ENCODE measurements at places on chromosomes 12 and 14.

DNA sequence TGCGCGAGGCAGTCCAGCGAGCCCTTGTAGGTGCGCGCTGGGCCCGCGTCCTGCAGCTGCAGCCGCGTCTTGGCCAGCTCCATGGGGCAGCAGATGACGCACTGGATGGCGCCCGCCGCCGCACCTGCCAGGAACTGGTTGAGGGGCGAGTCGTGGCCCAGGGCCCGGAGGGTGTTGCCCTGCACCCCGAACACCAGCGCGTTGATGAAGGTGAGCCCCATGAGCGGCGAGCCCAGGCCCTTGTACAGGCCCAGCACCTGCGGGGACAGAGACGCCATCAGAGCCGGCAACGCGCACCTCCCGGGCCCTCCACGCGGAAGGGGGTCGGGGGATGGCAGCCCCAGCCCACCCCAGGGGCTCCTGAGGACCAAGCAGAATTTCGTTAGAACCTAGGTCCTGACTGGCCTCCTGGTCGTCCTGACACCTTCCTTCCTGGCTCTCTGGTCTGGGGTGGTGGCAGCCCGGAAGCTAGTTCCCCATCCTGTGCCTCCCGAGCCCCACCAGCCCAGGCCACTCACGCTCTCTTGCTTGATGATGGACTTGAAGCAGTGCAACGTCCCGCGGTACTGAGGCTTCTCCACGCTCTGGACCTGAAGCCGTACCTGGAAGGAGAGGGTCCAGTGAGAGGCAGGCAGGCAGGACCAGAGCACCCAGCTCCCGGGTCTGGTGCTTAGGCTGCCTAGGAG is 13.3 kb downstream of the SLC25A29 start:
- peak; percentile 69 for DNase-seq

DNA sequence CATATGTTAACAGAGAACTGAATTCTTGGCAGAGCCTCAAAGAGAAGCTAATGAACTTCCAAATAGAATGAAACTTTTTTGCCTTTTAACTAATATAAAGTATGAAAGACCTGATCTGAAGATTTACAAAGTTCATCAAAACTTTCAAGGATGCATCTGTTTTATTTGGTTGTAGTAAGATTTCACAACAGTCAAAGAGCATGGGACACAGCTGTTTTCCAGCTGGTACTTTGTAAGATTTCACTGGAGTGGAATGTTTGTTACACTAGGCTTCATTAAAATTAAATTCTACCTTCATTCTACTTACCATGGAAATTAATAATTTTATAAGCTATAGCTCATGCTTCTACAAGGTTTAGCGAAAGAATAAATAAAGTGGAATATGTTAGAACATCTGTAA is 351.2 kb downstream of the SLC6A15 start:
- DNase-seq = no peak

GRCh38 chr14:59583755-59584154 is 7.1 kb upstream of the CCDC175 start:
- no peak for DNase-seq

- peak; percentile 78 for DNase-seq
Measured at GRCh38 chr12:58919231-58920101, 838 bp downstream of the LRIG3 start.

GRCh38 chr12:2306735-2307134 is 253.9 kb downstream of the CACNA1C start:
- DNase-seq = no peak

DNA sequence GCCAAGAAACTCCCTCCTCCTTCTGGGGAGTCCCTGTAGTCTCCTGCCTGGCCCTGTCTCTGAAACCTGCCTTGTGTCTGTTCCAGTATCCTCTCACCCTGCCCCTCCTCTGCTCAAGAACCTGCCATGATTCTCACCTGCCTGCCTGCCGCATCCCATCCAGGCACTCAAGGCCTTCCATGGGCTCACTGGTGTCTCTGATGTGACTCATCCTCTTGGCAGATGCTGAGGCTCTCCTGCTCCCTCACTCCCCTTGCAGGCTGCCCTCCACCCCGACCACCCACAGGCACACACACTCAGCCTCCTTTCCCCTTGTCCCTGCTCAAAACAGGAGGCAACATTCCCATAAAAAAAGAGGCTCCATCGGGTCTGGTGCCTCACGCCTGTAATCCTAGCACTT is 5.8 kb upstream of the BEGAIN start:
- no peak for DNase-seq

GRCh38 chr12:76539727-76540126 is 19.8 kb downstream of the OSBPL8 start:
- DNase-seq = no peak

DNA sequence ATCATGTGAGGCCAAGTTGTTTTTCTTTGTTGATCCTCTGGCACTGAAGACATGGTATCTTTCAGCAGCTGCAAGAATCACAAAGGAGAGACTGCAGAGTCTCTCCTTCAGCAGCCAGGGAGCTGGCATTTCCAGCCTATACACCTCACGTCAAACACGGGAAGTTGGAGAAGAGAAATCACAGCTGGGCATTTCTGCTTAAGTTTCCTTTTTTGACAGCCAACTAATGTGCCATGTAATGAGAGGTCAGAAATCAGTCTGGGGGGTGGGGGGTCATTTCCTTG is 28.3 kb downstream of the PHLDA1 start:
- no peak for DNase-seq

DNA sequence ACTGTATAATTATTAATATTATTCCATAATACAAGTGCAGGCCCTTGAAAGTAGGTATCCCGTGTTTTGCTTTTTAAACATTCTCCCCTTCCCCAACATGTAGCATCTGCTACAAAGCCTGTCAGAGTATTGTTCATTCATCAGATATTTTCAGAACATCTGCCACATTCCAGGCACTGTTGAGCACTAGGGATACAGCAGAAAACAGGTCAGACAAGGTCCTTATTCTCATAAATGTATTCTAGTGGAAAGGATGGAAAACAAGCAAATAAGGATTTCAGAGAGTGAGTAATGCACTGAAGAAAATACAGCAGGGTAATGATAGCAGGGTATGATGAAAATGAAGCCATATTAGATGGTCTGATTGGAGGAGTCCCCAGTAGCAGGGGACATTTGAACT is 3.8 kb downstream of the ERP29 start:
- no peak for DNase-seq

GRCh38 chr12:2110127-2110526 is 57.3 kb downstream of the CACNA1C start:
- no peak for DNase-seq

GRCh38 chr12:32604565-32604964 is 74.5 kb upstream of the DNM1L start:
- no peak for DNase-seq

- no peak for DNase-seq
Measured at GRCh38 chr12:125128439-125129178, 63.4 kb downstream of the AACS start.

DNA sequence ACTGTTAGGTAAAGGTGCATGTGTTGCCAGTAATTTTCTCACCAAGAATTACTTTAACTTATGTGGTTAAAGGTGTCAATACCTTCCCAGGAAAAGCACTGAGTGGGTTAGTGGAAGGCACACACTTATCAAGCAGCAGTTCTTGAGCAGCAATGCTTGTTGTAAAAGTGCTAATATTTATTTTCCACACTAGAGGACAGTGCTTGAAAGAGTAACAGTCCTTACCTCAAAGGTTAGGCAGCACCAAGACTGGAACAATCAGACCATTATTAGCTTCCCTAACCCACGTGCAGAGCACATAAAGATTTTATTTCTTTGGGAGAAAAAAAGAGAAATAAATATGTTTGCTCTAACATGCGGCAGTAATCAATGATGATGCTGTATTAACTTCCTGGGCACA is 48.8 kb upstream of the KRR1 start:
- DNase-seq = no peak

- no peak for DNase-seq
Measured at GRCh38 chr12:123388951-123389559, 5.1 kb downstream of the KMT5A start.

GRCh38 chr12:77402716-77403115 is 337.3 kb upstream of the E2F7 start:
- no peak for DNase-seq

DNA sequence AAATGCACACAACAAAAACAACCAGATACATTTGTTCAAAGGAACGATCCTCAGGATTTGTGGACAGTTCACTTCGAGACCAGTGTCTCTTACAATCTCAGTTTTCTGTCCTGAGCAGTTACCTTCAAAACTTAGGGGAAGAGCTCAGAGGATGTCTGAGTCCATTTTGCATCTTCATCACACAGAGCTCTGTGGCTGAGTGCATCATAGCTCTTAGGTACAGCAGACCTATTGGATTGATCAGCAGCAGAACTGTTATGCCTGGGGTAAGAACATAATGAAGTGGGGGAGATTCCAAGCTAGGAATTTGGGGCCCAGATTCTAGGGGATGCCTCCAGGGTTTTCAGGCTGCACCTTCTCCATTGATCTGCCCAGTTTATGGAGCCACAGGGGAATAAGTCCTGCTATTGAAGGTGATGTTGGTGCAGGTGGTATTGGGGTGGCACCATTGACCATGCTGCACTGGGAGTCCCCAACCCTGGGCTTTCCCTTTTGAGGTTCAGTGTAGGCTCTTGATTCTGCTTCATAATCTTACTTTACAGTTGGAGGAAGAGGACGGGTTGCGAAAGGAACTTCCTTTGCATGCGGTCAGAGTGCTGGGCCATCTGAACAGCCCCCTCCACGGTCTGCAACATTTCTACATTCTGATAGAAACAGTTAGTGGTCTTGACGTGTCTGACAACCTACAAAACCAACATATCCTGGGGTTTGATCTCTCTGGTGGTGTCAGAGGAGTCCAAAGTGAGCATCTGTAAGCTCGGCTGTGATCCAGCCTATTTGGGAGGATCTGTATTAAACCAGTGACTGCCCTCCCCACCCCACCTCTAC is 112.8 kb downstream of the CHST11 start:
- no peak for DNase-seq

- DNase-seq = no peak
Measured at GRCh38 chr12:30599608-30600007, 96.1 kb downstream of the IPO8 start.

DNA sequence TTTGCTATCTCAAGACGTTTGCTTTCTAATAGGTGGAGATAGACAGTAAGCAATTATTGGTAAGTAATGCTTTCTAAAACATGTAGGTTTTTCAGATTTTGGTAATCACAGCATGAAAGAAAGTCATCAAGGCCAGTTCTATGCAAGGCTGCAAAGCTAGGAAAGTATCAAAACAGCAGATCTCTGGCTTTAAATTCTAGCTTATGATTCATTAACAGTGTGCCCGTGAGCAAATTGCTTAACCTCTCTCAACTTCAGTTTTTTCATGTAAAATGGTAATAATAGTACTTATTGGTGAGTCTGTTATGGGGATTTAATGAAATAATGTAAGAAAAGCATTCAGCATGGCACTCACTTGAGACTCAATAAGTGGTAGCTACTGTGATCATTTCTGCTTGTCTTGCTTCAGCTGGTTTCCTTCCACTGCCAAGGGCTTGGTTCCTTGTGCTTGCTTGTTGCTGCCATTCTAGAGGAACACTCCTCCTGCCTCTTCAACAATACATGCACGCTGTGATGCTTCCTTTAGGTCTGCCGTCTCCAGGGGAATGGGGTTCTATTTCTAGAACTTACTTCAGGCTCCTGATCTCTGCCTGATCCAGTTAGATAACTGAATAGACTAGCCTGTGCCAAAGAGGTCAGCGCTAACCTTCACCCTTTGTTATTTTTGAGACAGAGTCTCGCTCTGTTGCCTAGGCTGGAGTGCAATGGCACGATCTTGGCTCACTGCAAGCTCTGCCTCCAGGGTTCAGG is 88.4 kb downstream of the CAND1 start:
- DNase-seq = no peak

GRCh38 chr12:104903648-104904423 is 54.3 kb downstream of the SLC41A2 start:
- DNase-seq = no peak

- DNase-seq = peak; percentile 70
Measured at GRCh38 chr14:101220921-101221510, 317.5 kb upstream of the RTL1 start.

DNA sequence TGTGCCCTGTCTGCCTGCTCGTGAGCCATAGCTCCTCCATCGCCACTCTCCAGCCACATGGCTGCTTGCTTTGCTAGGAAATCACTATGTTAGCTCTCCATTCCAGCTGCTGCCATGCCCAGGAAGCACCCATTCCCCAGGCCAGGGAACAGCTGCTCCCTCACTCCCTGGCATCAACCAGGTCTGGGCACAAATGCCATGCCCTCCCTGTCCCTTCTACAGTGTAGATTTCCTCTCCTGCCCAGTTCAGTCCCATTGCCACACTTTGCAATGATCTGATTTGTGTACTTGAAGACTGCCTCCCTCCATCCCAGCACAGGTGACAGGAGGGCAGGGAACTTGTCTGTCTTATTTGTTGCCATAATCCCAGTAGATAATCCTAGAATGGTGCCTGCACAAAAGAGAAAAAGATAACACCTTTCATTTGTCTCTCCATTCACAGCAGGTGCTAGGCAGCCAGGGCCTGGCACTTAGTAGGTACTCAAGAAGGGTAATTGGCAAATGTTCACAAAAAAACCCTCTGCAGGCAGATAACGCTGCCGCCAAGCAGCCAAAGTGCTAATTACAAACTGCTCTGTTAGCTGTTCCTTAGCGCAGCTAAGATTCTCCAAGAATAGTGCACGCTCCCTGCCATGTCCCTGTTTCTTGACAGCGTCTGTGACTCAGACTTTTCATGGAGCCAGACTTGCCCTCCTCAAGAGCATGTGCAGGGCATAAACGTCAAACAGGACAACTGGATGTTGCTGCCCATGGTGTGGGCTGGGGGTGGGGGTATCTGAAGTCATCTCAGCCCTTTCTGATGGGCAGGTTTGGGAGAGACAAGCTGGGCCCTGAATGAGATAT is 69.1 kb downstream of the ARL6IP4 start:
- no peak for DNase-seq

DNA sequence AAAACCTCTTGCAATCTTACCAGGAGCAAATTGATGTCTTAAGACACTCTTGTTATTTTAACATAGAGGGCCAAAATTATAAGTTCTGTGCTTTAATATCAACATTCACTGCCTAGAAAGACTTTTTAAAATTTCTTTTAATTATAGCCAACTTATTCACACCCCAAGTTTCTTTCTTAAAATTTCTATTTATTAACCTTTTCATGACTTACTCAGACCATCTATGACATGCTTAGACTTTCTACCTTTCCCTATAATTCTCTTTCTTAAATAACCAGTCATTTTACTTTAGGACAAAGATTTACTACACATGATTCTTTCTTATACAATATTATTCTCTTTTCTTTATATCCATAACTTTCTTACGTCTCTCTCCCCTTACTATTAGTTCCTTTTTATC is 220.4 kb downstream of the NUBPL start:
- DNase-seq = no peak

DNA sequence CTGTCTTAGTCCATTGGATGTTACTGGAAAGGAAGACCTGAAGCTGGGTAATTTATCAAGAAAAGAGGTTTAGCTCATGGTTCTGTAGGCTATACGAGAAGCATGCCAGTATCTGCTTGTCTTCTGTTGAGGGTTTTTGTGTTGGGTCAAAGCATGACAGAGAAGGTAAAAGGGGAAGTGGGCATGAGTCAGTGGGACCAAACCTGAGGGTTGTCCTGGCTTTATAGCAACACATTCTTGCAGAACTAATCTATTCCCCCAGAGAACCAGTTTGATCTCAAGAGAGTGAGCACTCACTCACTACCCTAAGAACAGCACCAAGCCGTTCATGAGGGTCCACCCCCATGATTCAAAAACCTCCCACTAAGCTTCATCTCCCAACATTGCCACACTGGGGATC is 19.0 kb upstream of the KRAS start:
- no peak for DNase-seq

All from coronary artery (tissue), 2 donors.